ENCODE measurements at places on chromosomes 5 and 9. TPM values are rescaled to one million over a fixed set of nuclear protein-coding genes. Genes with fewer than 3 reads are reported as not detected.

Gene CLIC3
- 3.1 TPM for total RNA-seq

Gene FBXW2
- total RNA-seq: 24.1 TPM

Gene DMGDH
- 1.2 TPM for total RNA-seq

Gene ADGRD2
- total RNA-seq: not detected

Gene ATOX1
- 214 TPM for total RNA-seq

Gene GDNF
- 0.39 TPM for total RNA-seq

Gene AMBP
- not detected for total RNA-seq

Gene DOK3
- 1.5 TPM for total RNA-seq

Gene SHC3
- 6.5 TPM for total RNA-seq

Gene SLC6A19
- not detected for total RNA-seq

Gene NR2F1
- total RNA-seq: 85.3 TPM

Gene CCDC183
- not detected for total RNA-seq

Gene RNF180
- 2.6 TPM for total RNA-seq

Gene ANKRD31
- under 0.01 TPM for total RNA-seq

Gene SPATA31A3
- total RNA-seq: not detected

Gene HEMGN
- total RNA-seq: not detected

Gene LCN15
- total RNA-seq: not detected

Gene ACOT12
- not detected for total RNA-seq

Gene LHX3
- not detected for total RNA-seq

Gene TSTD2
- total RNA-seq: 8.0 TPM

Gene PRR16
- total RNA-seq: 12.0 TPM

Gene LRRC70
- total RNA-seq: 0.24 TPM

Gene RNF183
- total RNA-seq: not detected

Gene ELOVL7
- total RNA-seq: not detected

Gene PGGT1B
- 6.6 TPM for total RNA-seq

Gene WNT8A
- total RNA-seq: not detected

Gene F12
- total RNA-seq: 1.0 TPM

Gene S1PR3
- total RNA-seq: 89.6 TPM

Gene MCTP1
- 4.1 TPM for total RNA-seq

Gene MRPL41
- total RNA-seq: 50.5 TPM

Gene LCN2
- 1.8 TPM for total RNA-seq

Gene COL15A1
- 11.3 TPM for total RNA-seq

Gene IL4
- not detected for total RNA-seq
